Activated CD4-positive, alpha-beta T cell treated with anti-CD3 and anti-CD28 coated beads, Interleukin-2, amount 50 U/mL, for 24 hours (primary cell): ENCODE measurements at places on chromosomes 6 and 20.

DNA sequence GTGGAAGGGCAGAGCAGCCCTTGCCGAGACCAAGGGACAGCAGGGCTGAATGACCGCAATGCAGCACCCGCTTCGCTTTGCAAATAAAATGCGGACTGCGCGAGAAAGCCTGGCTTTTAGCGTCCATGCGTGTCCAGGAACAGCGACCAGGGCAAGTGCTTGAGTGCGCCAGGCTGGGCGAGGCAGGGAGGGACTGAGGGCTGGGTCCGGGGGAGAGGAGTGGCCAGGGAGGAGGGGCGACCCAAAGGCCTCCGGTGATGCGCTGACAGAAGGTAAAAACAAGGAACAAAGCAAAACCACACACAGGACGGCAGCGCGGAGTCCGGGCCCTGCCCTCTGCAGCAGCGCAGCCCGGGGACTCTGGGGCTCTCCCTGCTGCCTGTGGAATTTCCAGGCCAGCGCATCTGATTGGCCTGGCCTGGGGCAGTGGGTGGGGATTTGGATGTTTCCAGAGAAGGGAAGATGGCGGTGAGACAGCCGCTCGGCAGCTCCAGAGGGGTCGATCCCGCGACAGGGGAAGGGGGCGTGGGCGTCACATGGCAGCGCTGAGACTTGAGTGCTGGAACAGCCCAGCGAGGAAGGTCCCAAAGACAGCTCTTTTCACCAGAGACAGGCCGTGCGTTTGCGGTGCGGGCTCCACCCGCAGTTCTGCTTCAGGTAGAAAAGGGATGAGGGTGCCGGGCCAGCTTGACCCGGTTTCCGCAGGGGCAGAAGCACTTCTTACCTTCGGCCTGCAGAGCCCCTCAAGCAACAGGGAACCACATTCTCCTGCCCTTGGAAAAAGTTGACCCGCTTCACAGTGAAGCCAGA lies 51.8 kb downstream of the SSR1 start:
- peak; percentile 42 for DNase-seq

DNA sequence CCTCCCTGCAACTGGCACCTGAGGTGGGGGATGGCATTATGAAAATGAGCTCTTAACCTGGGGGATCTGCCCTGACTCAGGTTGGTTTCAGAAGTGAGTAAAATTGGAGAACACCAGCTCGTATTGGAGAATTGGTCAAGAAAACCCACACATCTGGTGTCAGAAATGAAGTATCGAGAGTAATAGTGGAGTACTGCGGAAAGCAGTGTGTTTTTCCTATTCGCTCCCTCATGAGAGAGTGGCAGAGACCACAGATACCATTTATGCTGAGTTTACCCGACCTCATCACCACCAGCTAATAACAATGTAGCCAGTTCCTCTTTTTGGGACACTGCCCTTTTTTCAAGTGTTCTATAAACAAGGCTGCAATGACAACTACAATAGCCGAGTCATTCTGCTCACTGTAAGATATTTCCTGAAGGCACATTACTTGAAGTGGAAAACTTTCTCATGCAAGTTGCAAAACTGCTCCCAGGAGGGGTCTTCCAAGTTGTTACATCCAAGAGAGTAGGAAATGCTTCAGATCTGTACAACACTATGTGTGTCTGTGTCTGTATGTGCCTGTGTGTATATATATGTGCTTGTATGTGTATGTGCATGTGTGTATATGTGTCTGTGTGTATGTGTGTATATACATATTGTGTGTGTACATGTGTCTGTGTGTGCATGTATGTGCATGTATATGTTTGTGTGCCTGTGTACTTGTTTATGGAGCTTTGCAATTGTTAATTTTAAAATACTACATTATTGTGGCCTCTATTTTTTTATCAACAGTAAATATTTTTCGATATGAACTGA lies 106.0 kb upstream of the CST7 start:
- DNase-seq: no peak

- no peak for DNase-seq
Observed at GRCh38 chr6:155670655-155671054, 215.0 kb upstream of the NOX3 start.

- no peak for DNase-seq
Observed at GRCh38 chr6:68343901-68344300, 291.2 kb upstream of the ADGRB3 start.

DNA sequence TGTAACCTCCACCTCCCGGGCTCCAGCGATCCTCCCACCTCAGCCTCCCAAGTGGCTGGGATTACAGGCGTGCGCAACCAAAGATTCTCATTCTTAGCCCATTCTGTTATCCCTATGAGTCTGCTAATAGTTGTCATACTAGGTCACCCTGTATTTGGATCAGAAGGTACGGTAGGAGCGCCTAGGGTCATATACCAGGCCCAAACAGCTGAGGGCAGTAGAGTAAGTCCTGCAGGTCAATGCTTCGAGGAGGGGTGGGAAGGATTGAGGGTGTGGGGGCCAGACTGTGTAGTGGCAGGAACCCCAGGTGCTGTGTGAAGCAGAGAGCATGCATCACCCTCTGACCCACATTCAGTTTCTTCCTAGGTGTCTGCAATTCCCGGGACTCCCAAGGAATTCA lies 22.7 kb upstream of the POU5F1 start:
- no peak for DNase-seq

GRCh38 chr6:47117314-47117713 lies 75.2 kb upstream of the ADGRF1 start:
- DNase-seq: no peak

DNA sequence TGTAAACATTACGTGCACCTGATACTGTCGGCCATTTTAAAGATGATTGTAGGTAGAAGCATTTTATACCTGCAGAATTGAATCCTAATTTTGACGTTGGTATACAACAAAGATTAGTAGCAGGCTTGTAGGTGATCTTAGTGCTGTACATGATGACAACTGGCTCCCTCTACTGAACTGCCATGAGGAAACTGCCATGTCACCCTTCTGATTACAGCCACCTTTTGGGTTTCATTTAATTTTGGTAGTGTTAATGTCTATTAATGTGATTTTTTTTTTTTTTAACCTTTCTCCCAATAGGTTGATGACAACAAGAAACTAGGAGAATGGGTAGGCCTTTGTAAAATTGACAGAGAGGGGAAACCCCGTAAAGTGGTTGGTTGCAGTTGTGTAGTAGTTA lies 2.3 kb downstream of the RPS12 start:
- no peak for DNase-seq

GRCh38 chr6:166931426-166931970 lies 24.9 kb downstream of the RNASET2 start:
- DNase-seq: no peak

- no peak for DNase-seq
Observed at GRCh38 chr20:8361006-8361652, 229.1 kb downstream of the PLCB1 start.

GRCh38 chr6:89144354-89144906 lies 1.4 kb upstream of the PM20D2 start:
- DNase-seq: no peak

GRCh38 chr6:20415712-20416454 lies 14.2 kb downstream of the E2F3 start:
- DNase-seq: no peak

DNA sequence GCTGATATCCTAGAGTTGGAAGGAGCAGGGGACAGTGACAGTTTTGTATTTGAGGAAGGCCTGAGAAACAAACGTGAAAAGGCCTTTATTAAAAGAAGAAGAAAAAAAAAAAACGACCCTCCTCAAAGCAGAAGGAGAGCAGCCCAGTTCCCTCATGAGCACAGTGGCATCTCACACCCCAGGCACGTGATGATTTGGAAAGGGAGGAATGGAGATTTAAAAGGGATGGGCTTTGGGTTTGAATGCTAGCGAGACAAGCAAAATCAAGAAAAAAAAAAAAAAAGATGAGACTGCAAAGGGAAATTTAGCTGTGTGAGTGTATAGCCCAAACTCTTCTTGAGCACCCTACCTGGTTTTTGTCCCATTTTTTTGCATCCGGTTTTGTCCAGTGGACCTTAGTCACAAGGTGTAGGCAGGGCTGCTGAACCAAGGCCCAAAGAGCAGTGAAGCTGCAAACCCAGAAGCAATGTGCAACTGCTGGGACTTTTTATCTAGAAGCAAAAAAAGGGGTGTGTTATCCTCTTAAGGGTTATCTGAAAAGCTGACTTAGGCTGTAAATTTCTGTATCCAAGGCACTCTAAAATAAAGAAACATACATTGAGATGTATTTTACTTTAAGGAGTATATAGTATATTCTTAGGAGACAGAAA lies 54.5 kb upstream of the RREB1 start:
- no peak for DNase-seq

GRCh38 chr6:11386323-11386722 lies 151.2 kb upstream of the TMEM170B start:
- DNase-seq: no peak

DNA sequence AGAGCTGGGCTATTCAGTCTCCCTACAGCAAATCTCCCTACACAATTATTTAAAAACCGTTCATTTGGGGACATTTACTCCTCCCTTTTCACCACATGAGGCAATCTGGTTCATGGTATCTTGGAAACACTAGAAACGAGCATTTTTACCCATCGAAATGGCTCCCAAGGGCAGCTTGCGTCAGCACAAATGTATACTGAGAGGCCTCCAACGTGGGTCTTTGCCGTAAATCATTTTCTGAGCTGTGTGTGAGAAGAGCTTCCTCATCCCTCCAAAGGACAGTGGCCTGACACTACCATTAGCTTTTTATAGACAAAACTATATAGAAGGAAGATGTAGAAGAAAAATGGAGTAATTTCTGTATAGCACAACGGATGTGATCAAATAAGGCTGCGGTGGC lies 30.0 kb upstream of the PXDC1 start:
- DNase-seq: no peak

GRCh38 chr6:156545021-156545420 lies 232.2 kb upstream of the ARID1B start:
- DNase-seq: no peak

DNA sequence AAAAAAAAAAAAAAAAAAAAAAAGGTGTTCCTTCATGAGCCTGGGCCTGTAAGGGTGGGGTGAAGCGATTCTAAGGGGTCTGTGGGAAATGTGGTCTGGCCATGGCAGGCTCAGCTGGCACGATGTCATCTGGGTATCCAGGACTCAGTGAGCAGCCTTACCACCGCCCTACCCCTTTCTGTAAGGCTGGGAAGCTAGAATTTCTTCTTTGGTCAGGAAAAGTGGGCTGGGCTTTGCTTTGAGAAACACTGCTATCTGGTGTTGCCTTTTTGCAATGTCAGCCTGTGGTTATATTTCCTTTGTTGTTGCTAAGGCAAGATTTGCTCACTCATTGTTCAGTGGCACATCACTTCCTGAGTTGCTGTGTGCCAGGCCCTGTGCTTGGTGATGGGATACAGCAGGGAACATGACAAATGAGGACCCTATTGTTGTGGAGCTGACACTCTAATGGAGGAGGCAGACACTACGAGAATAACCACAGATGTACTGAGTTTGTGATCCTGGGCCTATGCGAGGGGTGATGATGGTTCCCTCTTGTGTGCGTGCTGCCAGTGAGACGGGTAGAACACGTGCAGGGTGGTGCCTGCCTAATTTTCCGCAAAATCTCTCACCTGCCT lies 45.9 kb upstream of the ZNFX1 start:
- DNase-seq: peak; percentile 16

DNA sequence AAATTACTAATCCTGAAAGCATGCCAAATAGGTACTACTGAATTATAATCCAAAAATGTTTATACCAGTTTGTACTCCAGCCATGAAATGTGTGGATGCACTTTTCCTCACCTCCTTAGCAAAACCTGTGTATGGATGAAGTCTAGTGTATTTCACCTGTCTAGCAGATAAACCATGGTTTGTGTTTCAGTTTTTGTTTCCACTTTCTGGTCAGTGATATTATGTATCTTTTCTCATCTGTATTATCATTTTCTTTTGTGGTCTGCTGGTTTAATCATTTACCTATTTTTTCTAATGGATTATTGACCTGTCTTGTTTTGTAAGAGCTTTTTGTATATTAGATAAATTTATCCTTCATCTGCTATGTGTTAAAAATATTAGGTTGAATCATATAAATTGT lies 41.0 kb upstream of the TMEM217 start:
- no peak for DNase-seq

DNA sequence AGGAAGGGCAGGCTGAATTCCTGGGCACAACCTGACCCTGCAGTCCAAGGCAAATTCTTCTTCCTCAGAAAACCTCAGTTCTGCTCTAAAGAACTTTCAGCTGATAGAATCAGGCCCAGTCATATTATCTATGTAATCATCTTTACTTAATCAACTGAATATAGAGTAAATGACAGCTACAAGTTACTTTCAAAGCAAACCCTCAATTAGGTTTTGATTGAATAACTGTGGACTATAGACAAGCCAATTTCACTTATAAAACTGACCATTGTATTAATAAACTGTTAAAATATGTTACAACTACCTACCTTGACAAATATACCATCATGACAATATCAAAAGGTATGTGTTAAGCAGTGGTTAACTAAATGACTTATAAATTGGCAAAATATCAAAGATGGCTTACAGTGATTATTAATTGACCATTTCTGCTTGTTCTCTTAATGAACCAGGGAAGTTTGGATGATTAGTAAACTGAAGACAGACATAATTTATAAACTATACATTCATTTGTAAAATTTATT lies 46.1 kb upstream of the ADGRF5 start:
- no peak for DNase-seq

- DNase-seq: no peak
Observed at GRCh38 chr6:85085875-85086274, 321.5 kb upstream of the TBX18 start.

- DNase-seq: no peak
Observed at GRCh38 chr6:121858986-121859385, 423.5 kb downstream of the GJA1 start.

DNA sequence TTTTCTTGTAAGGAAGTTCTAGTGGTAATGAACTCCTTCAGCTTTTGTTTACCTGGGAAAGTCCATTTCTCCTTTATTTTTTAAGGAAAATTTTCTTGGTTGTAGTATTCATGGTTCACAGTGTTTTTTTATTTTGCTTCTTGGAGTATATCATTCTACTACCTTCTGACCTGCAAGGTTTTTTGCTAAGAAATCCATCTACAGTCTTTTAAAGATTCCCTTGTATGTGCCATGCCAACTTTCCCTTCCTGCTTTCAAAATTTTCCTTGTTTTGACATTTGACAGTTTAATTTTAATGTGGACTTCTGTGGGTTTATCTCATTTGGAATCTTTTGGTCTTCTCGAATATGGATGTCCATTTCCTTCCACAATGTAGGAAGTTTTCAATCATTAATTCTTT lies 855.6 kb downstream of the TBC1D32 start:
- no peak for DNase-seq

- no peak for DNase-seq
Observed at GRCh38 chr6:108801366-108801765, 46.9 kb upstream of the ARMC2 start.

DNA sequence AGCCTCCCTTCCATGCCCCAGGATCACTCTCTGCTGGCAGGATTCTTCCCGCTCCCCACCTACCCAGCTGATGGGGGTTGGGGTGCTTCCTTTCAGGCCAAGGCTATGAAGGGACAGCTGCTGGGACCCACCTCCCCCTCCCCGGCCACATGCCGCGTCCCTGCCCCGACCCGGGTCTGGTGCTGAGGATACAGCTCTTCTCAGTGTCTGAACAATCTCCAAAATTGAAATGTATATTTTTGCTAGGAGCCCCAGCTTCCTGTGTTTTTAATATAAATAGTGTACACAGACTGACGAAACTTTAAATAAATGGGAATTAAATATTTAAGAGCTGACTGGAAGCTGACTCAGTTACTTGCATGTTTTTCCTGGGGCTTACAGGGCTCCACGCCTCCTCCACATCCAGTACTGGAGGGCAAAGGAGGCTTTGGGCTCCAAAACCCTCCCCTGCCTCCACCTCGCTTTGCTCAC lies 24.3 kb upstream of the FANCE start:
- DNase-seq: no peak
